ENCODE measurements at places on chromosomes 5 and 9.
A peak's percentile ranks its signal among the peaks of the same experiment; 100 is the strongest.

DNA sequence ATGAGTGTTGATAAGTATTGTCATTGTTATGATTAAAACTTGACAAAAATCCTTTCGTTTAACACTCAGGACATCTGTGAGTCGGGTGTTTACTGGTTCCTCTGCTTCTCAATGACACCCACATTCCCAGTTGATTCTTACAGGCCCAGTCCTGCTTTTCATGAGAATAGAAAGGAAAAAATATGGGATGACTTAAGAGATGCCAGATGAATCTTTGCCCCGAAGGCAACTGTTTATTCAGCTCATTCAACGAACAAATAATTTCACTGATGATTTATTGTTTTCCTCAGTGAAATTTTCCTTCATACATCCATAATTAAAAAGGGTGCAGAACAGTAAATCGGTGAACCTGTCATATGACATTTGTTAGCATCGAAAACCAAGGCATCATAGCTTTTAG, 452.4 kb upstream of the WWC1 start:
- no peak for DNase-seq

- no peak for DNase-seq
These were observed 541.7 kb upstream of the TUSC1 start for GRCh38 chr9:26219961-26220360.

DNA sequence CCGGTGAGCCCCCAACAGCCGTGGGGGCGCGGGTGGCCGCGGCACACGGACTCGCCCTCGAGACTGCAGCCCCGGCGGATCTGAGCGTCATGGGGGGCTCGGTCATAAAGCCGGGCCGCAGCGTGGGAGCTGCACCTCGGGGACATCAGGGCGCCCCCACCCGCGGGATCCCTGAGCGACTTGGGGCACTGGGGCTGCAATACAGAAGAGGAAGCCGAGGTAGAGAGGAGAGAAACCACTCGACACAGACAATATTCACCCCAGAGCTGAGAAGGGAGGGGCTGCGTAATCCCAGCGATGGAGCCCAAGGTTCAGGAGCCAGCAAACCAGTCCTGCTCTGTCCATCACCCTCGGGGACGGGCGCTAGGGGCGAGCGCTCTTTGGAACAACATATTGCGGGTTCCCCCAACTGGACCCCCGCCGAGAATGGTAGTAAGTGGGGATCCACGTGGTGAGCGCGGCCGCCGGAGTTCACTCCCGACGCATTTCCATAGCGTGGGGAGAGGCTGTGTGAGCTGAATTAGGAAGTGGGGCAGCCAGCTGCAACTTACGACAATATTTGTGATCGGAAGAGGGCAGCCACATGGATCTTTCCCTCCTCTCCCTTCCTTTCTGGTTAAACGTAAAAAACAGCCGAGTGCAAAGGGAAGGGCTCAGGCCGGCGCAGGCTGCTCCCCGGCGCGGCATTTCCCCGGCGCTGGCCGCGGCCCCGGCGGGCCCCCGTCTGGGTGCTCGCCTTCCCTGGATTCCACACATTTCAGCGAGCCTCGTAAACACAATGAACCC, 9.9 kb downstream of the PTCH1 start:
- DNase-seq: no peak

GRCh38 chr9:8492024-8492423, 692.4 kb upstream of the DMAC1 start:
- DNase-seq: no peak

DNA sequence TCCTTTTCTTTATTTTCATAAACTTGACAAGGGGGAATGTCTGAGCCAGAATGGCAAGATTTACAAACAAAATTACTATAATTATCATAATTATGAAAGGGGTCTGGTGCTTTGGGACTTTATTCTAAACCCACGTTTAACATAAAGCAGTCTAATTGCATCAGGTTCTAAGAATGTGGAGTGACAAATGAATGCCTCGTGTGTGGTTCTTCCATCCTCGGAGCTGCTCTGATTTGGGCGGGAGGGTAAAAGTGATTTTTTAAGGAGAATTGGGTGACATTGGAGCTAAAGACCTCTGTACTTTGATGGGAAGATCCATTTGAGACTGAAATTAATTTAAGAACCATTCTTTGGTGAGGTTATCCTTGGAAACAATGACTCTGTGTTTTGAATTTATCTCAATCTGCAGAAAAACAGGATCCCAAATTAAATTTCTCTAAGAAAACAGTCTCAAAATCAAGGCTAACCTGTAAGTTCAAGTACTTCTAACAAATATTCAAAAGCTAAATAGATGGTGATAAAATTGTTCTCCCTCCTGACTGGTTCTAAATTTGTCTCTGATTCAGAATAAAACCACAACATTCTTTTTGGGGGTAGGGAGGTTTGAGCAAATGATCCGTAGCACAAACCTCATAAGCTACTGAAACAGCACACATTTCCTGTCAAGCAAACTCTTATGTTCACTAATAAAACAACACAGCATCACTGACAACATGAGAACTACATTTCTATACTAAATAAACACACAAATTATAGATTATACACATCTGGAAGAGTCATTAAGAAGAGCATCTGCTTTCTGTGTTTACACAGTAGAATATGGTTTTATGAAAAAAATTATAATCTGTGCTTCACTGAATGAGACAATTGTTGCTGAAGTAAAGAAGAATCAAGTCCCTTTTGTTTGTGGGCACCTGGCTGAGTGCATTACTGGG, 85.5 kb downstream of the DCP2 start:
- no peak for DNase-seq

- DNase-seq: no peak
These were observed 333.3 kb downstream of the ARRDC3 start for GRCh38 chr5:91049800-91050199.

GRCh38 chr9:132169672-132170392, 8.0 kb downstream of the NTNG2 start:
- DNase-seq: peak; percentile 25

DNA sequence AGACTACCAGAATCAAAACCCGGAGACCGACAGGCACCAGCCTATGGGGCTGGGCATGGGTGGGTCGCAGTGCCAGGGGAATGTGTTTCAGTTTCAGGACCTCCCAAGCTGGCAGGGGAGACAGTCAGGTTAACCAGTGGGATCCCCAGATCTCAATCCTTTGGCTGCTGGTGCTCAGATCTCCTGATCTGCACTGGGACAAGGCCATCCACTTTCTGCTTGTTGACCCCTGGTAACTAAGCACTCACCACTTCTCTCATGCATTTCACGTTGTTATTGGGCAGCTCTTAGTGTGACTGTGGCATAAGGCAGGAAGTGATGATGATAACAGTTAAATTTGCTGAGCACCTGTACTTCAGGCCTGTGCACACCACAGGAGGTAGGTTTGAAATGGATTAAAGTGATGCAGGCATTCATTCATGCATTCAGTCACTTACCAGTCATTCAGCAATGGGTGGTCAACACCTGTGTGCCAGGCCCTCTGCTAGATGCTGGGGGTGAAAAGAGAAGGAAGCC, 42.1 kb upstream of the STXBP1 start:
- no peak for DNase-seq

GRCh38 chr9:14433351-14434157, 119.6 kb upstream of the NFIB start:
- DNase-seq: no peak

DNA sequence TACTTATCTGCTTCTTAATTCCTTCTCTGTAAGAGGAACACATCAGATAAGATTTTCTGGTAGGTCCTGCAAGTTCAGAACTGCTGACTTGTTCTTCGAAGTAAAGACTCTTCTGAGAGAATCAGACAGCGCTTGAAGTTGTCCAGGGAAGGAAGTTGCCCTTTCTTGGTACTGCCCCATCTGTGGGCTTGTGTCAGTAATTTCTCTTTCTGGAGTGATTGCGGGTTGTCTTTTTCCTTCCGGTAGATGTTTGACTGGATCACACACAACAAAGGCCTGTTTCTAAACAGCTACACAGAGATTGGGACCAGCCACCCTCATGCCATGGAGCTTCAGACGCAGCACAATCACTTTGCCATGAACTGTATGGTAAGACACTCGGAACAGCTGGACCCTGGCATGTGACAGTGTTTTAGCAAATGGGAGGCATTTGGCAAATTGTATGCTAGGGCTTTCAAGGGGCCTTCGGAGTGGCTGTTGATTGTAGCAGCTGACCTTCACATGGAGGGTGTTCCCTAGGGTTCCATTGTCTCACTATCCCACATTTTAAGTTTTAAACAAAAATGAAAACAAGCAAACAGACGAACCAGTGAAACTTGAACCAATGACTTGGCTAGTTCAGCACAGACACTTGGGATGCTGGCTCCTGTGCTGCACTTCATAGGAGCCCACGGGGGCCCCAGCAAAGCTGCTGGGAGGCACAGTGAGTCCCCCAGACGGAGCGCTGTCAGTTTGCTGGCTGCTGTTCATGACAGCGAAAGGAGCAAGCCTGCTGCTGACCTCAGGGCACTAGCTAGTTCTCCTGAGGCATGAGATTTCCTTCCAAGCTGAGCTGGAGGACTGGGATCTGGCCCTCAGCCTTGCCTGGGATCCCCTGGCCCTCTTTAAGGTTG, 149.9 kb downstream of the TRIO start:
- DNase-seq: no peak

GRCh38 chr9:29212397-29213387, 1639.4 kb upstream of the C9orf72 start:
- no peak for DNase-seq

DNA sequence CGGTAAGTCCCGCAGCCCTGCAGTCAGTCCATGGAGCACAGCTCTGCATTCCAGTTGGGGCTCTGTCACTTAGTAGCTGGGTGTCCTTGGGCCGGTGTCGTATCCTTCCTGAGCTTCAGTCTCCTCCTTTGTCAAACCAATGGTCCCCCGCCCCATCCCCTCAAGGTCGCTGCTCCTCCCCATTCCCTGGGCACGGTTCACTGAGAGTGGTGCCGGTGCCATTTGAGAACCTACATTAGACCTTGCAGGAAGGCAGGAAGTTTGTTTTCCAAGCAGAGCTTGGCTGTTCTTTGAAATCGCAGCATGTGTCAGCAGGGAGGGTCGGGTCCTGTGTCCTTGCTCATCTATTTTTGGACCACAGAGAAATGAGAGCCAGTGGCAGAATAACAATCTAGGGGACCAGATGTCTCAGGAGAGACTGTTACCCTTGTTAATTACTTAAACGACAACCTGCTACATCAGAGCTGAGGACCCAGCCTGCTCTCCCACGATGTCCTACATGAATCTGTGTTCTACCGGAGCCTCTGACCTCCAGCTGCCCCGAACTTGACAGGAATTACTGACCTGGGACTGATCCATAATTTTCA, 21.7 kb upstream of the BARHL1 start:
- no peak for DNase-seq

GRCh38 chr9:112403614-112404201, 23.8 kb downstream of the HSDL2 start:
- DNase-seq: no peak

GRCh38 chr9:120446671-120447070, 133.3 kb downstream of the CDK5RAP2 start:
- DNase-seq: no peak

GRCh38 chr5:3954633-3955032, 359.0 kb downstream of the IRX1 start:
- DNase-seq: no peak

DNA sequence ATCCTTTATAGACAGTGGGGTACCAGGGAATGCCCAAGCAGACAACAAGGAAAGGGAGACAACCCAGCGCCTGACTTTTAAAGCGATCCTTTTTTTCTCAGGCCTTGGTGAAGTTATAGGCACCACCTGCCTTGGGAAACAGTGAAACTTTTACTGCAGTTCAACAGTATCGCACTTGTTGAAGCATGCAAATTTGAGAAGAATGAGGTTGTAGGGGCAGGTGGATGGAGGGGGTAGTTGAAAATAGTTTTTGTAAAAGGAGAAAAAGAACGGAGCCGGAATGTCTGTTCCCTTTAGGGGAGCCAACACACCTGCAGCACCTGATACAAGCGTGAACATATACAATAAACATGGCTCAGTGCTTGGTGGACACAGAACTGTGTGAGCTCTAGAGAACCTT, 190.2 kb upstream of the NR3C1 start:
- DNase-seq: no peak

- DNase-seq: no peak
These were observed 53.7 kb downstream of the SRFBP1 start for GRCh38 chr5:122015471-122015870.

DNA sequence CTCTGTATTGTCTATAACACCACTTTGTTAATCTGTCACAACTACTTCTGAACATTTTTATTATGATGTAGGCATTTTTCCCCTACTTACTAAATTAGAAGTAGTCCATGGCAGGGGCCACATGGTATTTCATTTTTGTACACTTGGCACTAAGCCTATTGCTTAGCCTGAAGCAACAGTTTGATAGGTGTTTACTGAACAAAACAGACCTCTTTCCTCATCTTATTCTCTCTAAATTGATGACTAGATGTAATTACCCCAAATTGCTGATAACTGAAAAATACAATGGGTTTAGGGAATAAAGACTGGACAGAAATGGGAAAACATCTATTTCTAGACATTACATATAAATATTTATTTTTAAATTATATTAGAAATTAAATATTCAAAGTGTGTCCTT, 633.8 kb downstream of the SLCO4C1 start:
- no peak for DNase-seq

DNA sequence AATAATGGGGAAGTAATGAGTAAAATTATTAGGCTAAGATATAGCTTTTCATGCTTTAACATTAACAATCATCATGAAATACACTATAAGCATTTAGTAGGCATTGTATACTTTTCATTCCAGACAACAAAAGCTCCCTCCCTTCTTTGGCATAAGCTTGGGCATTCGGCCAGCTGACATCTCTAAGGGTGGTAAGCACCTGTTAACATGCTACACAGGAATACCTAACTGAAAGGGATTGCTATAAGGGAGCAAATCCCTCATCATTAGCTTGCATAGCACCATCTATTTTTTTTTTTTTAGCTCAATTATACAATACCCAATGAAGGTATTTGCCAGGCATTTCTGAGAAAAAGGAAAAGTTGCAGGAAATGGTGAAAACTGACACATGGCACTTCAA, 16.6 kb downstream of the STRBP start:
- DNase-seq: no peak

- DNase-seq: no peak
These were observed 13.6 kb downstream of the CPEB4 start for GRCh38 chr5:173901705-173902104.

DNA sequence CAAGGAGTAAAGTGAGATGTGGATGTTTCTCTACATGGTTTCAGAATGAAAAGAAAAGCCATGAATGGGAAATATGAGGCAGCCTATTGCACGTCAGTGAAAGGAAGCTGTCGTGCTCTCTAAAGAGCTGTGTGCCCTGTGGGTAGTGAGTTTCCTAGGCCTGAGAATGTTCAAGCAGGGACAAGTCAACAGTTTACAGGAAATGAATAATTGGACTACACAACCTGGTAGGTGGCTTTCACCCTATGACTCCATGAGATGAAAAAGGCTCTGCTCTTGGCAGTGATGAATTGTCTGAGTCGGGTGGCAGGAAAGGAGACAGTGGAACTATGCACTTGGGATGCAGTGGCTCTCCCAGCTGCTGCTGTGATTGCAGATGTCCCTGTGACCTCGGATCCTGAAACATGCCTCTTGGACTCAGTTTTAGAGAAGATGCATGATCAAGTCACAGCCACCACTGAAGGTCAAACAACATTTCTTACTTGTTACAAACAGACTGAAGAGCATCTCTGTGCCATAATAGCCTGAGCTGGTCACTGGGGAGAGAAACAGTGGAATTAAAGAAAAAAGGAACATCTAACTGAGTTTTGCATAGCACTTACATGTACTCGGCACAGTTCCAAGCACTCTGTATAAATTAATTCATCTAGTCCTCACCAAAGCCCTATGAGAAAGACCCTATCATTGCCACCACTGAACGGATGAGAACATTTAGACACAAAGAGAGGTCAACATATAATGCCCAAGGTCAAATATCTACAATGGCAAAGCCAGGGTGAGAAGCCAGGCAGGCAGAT, 293.7 kb downstream of the SPOCK1 start:
- DNase-seq: no peak

- no peak for DNase-seq
These were observed 27.1 kb downstream of the ERAP1 start for GRCh38 chr5:96780626-96781025.

All from stimulated activated CD8-positive, alpha-beta memory T cell treated with anti-CD3 and anti-CD28 coated beads, Interleukin-4, amount 100 ng/mL, for 4 hours (primary cell).